ENCODE measurements at places on chromosomes 2 and 18.

- no peak for DNase-seq
These were observed 58.5 kb upstream of the RAB27B start for GRCh38 chr18:54769526-54770464.

DNA sequence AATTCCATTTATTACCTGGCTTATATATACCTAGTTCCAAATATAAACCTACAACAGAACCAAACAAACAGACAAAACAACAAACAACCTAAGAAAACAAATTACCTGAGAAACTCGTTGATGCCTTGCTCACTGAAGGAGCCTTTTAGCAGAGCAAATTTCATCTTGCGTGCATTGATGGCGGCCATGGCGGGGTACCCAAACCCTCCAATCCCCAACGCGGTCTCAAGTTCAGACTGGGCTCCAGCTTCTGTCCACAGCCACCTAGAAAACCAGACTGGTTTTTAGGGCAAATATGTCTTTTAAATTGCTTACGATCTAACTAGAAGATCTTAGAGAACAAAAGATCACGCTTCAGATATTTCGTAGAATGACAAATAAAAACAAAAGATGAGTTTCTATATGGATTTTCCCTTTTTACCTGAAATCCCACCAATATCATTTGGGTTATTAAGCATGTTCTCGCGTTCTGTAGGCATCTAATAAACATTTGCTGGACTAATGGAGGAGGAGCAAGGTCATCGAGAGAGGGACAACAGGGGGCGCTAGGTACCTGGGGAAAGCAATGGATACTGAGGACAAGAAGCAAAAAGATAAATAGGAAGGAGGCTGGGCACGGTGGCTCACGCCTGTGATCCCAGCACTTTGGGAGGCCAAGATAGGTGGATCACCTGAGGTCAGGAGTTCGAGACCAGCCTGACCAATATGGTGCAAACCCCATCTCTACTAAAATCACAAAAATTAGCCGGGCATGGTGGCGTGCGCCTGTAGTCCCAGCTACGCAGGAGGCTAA, 25.2 kb downstream of the PDIA6 start:
- DNase-seq, result peak; percentile 49

- no peak for DNase-seq
These were observed 1480.0 kb downstream of the LRP1B start for GRCh38 chr2:140650825-140651224.

GRCh38 chr2:46601328-46601963, 122.1 kb downstream of the TMEM247 start:
- peak; percentile 27 for DNase-seq

- no peak for DNase-seq
These were observed 120.9 kb upstream of the RND3 start for GRCh38 chr2:150608341-150608740.

DNA sequence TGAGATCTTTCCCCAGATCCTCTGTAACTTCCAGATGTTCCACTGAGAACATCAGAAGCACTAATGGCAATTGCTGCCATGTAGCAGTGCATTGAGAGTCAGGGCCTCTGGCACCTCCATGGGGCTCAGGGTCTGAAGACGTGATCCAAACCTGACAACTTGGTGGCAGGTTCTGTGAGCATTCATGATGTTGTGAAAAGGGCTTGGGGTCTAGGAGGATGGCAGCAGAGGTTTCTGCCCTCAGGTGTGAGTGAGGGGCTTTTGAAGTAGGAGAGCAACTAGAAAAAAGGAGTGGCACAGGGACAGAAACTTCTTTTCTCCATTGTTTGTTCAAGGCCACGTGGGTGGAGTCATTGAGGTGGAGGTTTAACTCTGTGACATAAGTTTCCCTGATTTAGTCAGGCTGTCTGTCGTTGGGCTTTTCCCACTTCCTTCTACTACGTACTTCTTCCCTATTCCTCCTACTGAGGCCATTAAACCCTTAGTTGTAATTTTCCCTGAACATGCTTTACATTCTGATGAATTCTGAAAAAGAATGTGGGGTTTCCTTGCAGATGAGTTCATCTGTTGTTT, 13.1 kb downstream of the CFLAR start:
- DNase-seq, result no peak

DNA sequence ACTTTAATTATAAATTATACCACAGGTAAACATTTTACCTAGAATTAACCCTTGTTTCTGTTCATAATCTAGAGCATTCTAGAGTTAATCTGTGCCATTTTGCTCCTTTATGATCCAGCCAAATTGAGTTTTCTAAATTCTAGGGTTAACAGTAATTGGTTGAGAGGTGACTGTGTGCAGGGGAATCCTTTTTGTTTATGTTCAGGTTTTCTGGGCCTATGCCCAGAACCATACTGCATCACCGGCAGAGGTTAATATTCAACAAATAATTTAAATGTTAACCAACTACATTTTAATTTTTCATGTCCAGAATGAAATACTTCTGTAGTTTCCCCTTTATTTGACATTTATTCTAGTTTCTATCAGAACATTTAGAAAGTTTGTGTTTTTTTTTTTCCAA, 32.3 kb downstream of the CARF start:
- DNase-seq, result no peak

GRCh38 chr2:238528953-238529781, 102.4 kb downstream of the ASB1 start:
- DNase-seq, result no peak

DNA sequence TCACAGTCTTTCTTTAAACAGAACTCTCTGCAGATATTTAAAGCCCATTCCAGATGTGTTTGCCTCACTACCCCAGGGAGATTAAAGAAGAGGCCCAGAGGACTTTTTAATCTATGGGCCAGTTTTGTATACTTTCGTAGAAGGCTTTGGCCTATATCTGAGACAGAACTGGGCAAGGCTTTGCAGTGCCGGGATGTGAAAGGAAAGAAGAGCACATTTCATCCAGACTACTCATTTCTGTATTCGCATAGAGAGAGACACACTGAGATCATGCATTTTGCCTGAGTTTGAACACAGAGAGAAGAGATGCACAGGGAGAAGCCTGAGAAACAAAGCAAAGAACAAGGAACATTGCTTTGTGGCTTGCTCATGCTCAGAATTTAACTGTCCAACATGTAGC, 54.9 kb upstream of the SLC5A7 start:
- no peak for DNase-seq

GRCh38 chr2:241308267-241308666, 7.2 kb downstream of the HDLBP start:
- no peak for DNase-seq

DNA sequence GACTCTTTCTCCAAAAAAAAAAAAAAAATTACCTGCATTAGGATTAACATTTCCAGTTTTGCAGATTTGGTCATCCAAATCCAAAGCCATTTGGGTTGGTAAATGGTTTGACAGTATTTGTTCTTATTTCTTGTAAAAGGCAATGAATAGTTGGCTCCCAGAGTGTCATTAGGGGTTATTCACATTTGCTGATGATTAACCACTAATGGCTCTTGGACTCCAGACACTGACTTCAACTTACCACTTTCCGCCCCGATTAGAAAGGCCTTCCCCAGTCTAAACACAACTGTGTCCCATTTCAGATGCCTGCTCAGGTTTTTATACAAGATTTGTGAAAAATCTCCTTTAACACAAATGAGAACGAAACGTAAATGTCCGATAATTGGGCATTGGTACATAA, 9.6 kb upstream of the TGIF1 start:
- DNase-seq, result no peak

- no peak for DNase-seq
These were observed 74.7 kb downstream of the EXOC6B start for GRCh38 chr2:72750977-72751639.

- DNase-seq, result no peak
These were observed 1.9 kb downstream of the MEX3C start for GRCh38 chr18:51195451-51196117.

DNA sequence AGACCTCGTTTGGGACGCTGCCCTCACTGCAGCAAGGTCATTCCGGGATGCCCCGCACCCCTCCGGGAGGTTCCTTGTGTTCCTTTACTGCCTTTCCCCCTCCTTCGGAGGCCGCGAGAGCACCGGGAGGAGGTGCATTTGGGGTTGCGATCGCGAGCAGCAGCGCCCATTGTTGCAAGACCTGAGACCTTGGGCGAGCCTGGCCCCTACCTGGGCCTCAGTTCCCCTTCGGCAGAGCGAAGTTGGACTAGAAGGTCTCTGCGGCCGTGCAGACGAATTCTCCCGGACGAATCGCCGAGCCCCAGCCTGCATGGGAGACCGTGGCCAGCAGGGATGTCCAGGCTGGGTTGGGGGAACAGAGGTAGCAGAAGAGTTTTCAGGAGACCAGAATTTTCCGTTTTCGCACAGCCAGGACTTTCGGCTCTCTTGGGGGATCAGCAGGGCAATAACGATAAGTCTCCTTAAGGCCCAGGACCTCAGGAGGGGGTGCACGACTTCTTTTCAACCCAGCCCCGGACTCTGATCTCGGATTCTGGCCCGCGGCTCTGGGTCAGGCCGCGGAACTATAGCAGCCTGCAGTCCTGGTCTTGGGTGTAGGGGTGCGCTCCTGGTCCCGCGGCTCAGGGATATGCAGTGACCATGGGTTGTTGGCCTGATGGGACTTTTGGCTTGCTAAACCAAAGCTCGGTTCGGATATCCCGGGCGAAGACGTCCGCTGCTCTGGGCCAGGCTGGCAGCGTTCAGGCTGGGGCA, 2.8 kb downstream of the GDF7 start:
- peak; percentile 24 for DNase-seq

Data from GM13976 (cell line).